ENCODE measurements at places on chromosomes 5 and 9.

DNA sequence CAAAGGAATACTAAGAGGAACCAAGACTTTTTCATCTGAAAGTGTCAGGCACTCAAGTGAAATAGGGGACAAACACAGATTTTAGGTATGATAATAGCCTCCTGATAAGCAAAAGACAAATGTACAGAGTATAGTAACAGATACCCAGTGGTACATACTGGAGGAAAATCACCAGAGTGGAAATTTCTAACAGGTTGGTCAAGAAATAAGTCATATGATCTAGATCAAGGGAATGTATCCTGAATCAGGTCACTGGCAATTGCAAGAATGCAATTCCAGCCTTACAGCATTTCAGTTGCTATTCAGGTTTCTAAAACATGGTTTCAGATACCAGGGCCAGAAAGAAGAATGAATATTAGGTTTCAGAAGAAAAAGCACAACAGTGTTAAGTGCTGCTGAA, 82.2 kb upstream of the SLCO6A1 start:
- DNase-seq: no peak

DNA sequence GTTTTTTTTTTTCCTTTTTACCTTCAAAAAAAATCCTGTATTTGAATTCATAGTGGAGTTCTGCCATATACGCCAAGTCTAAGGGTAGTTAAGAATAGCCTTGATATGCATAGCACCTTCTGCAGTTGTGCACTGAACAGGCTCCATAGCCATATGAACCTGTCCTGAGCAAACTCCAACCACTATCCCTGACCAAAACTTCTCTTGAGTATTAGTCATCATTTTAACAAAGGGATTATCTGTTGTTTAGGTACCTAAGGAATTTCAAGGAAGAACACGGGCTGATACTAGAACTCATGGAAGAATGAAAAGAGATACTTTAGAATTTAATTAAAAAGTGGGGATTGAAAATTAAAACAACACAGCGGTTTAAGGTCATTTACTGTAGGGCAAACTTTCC, 1.9 kb upstream of the FBXO38 start:
- DNase-seq: no peak

- DNase-seq: no peak
These were observed 490.8 kb downstream of the TLE4 start for GRCh38 chr9:80062567-80062966.

DNA sequence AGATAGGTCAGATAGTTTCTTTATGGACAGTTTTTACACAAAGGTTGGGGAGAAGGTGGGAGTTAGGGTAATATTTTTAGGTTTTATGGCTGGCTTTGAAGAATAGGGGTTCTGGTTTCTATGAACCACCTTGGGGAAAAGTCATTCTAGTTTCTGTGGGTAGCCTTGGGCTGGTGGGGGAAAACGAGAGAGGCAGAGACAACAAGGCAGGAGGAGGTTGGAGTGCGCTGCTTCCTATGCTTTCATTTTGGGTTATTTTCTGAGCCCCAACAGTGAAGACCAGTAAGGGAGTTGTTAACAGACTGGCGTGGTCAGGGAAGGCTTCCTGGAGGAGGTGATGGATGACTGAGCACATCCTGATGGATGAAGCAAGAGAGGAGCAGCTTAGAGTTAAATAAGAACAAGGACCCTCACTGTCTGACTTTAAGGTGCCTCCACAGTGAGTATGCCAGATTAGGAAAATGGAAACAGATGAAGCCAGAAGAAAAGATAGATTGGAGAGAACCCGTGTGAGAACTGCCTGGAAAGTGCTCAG, 81.9 kb downstream of the PDZD2 start:
- DNase-seq: no peak

- no peak for DNase-seq
These were observed 45.7 kb downstream of the BHMT start for GRCh38 chr5:79157305-79157704.

DNA sequence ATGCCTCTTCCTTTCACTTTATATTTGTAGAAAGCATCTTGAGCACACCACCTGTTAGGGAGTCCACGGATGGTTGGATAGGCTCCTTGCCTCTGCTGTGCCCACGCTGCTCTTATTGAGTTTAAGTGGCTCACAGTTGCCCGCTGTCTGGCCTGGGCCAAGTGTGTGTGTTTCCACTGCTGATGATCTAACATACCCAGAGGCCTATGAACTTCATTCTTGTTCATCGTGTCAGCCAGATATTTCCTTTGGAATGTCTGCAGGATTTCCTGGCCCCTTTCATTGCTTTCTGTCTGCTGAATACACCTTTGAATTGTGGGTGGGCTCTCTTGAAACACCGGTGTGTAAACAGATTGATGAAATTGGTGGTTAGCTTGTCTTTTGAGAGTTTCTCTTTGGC, 46.6 kb downstream of the MVB12B start:
- DNase-seq: no peak

GRCh38 chr9:34520505-34521385, 2.0 kb downstream of the ENHO start:
- DNase-seq: no peak

DNA sequence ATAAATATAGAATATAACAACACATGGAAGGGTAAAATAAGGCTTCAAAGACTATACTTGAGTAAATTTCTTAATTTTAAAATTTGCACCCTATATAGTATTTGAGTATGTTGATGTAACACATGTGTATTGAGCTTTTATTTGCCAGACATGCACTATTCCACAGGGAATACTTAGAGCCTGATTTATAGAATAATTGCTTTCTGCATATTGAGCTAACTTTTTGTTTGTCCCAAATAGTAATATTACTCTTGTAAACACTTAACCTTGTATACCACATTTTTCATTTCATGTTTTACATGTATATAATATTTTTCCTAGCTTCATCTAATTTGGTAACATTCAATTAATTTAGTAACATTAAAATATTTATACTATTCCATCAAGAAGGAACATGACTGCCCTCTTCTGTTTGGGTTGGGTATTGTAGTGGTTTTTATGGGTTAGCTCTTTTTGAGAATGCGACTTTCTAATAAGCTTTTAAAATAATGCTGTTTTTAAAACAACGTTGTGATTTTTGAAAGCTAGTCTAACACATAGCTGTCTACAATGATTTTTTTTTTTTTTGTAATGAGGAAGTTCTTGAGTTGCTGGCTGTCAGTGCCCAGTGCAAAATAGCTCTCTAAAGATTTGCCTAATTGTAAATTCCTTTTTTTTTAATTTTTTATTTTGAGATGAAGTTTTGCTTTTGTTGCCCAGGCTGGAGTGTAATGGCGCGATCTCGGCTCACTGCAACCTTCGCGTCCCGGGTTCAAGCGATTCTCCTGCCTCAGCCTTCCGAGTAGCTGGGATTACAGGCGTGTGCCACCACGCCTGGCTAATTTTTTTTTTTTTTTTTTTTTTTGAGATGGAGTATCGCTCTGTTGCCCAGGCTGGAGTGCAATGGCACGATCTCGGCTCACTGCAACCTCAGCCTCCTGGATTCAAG, 4.8 kb downstream of the SUB1 start:
- DNase-seq: no peak

- DNase-seq: no peak
These were observed 7.2 kb downstream of the ERGIC1 start for GRCh38 chr5:172841256-172841655.

- DNase-seq: no peak
These were observed 26.7 kb upstream of the SUSD3 start for GRCh38 chr9:93031629-93032430.

DNA sequence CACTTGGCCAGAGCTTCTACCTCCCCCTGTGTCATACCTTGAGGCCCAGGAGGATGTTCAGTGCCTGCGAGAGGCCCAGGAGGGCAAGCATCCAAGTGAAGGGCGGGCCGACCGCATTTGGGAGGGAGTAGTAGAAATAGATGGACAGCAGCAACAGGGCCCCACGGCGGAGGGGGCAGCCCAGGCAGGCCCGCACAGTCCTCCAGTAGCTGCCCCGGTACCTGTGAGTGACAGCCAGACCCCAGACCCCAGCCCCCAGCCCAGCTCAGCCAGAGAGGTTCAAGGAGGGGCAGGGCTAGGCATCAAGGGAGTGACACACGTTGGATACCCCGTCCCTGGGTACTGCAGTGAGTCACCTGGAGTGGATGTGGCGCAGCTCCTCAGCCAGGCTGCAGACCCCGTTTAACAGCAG, 1.4 kb downstream of the STING1 start:
- no peak for DNase-seq

DNA sequence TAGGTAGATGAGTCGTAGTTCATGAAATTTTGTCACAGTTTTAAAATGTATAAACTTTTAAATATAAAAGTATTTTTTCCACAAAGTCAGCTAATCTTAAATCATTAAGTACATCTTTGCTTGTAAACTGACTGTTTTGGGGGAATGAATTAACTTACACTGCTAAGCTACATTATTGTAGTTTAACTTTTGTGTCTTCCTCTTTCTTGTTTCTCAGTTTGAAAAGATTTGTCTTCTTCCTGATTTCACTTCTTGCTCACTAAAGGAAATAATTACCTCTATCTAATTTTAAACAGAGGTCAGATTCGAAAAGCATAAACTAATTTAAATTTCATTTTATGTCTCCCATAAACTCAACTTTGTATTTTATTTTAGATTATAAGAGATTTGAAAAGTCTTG, 5.7 kb downstream of the NIPSNAP3B start:
- no peak for DNase-seq

DNA sequence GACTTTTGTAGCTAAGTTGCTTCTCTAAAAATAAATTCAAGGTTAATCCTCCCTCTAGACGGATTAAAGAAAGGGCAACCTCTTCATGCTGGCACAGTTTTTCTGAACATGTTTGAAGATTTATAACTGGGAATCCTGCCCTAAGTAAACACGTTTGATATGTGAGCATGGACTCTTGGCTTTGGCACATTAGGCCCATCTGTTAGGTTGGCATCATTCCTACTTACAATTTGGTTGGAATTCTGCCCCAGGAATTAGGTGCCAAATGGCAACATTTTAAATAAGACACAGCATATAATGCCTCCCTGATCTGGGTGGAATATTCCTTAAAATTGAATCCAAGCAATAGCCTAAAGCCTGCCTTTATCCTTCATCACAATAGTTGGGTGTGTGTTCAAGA, 372.3 kb upstream of the CDH18 start:
- DNase-seq: no peak

DNA sequence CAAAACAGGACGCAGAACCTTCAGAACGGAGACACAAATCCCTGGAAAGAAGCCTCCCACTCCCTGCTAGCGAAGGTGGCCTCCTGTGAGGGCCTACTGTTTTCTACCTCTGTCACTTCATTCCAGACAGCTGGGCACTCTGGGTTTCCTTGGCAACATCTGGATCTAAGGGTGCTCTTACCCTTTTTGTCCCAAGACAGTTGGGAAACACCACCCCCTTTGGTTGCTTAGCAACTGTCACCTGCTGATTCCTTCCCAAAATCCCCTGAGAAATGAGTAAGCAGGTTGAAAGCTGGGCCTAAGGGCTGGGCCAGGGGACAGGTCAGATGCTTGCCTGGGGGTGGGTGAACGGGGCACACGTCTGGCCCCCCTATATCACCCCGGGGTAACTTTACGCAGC, 29.4 kb downstream of the NANS start:
- DNase-seq: no peak

DNA sequence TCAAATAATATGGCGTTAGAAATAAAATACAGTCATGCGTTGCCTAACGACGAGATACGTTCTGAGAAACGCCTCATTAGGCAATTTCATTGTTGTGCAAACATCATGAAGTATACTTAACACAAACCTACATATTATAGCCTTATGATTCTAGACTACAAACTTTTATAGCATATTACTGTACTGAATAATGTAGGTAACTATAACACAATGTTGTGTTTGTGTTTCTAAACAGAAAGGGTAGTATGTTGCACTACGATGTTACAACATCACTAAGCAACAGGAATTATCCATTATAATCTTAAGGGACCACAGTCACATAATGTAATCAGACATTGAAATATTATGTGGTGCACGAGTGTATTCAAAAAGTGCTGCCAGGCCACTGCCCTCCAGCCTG, 3.0 kb upstream of the SMC2 start:
- DNase-seq: no peak

DNA sequence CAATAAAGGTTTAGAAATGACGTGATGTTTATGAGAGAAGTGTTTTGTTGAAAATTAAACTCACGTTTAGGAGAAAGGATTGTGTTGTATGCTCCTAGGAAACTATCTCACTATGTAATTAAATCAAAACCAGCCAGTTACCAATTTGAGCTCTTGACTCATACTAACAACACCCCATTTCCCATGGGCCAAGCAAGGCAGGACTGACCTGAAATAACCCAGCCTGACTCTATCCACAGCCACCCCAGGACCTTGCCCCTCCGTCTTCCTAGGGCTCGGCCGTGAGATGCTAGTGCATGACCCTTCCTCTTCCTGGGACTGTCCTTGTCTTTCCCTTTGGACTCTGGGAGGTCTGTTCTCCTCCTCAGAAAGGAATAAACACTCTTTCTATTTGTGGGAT, 16.4 kb downstream of the TLR4 start:
- DNase-seq: no peak

Measured in stimulated activated CD4-positive, alpha-beta T cell treated with anti-CD3 and anti-CD28 coated beads, Interleukin-1b, Interleukin-23, amount 100 ng/mL, for 4 hours (primary cell).